ENCODE measurements at places on chromosomes 1 and 21.

GRCh38 chr1:186244825-186245224 lies 130.2 kb downstream of the TPR start:
- no peak for DNase-seq

DNA sequence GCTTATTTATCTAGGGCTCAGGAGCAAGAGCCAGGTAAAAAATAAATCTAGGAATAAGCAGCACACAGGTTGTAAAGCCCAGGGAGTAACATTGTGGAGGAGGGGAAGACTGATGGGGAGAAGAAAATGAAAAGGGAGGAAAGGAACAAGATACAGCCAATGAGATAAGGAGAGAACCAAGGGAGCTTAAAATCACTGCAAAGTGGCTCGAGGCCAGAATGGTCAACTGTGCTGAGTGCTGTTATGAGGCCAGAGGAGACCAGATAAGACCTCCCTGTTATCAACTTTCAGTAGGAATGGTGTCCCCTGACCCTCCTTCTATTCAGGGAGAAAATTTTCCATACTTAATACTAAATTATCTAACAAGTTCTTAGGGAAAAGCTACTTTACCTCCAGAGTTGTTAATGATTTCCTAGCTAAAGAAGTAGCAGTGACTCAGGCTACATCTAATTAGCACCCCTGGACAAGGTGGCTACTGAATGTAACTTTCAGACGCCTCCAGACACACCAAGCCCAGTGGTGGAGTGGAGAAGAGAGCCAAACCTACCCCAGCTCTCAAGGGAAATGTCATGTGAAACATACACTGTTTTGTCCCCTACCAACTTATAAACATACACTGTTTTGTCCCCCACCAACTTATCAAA lies 25.5 kb downstream of the ENAH start:
- no peak for DNase-seq

GRCh38 chr21:46049890-46050667 lies 47.8 kb upstream of the COL6A2 start:
- DNase-seq = no peak

- DNase-seq = no peak
Observed at GRCh38 chr1:72366466-72366865, 84.1 kb upstream of the NEGR1 start.

- DNase-seq = no peak
Observed at GRCh38 chr1:214471458-214471857, 79.9 kb downstream of the PTPN14 start.

GRCh38 chr1:10717296-10718082 lies 79.0 kb downstream of the CASZ1 start:
- no peak for DNase-seq

- DNase-seq = no peak
Observed at GRCh38 chr1:170198584-170198983, 52.8 kb downstream of the NTMT2 start.

- DNase-seq = no peak
Observed at GRCh38 chr1:172960019-172960418, 90.7 kb downstream of the TNFSF18 start.

- no peak for DNase-seq
Observed at GRCh38 chr21:44292812-44293195, 7.0 kb upstream of the PFKL start.

DNA sequence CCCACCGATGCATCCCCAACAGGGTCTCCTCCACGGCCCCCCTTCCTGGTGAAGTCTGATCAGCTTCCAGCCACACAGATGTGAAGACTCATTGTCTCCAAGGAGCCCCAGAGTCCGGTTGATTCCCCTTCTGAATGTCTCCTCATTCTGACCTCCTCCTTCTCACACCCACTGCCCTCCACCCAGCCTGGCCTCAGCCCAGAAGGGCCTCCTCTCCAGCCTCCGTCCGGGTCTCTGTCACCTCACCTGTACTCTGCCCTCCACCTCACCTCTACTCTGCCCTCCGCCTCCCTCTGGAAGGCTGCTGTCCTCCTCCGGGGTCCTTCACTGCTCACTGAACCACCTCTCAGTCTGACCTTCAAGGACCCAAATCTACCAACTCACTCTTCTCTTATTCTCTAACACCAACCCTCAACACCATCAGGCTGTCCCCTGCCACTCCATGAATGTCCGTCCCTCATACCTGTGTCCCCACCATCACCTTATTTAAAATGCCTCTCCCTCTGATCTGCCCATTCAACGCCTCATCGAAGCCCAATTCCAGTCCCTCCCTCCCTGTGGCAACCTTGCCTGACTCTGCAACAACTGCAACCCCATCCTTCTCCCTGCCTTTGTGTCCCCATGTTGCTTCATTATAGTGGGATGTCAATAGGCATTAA lies 201.2 kb downstream of the TOMM20 start:
- no peak for DNase-seq

- no peak for DNase-seq
Observed at GRCh38 chr1:159266832-159267231, 35.3 kb upstream of the FCER1A start.

GRCh38 chr1:114388432-114389003 lies 122.5 kb downstream of the TRIM33 start:
- no peak for DNase-seq

DNA sequence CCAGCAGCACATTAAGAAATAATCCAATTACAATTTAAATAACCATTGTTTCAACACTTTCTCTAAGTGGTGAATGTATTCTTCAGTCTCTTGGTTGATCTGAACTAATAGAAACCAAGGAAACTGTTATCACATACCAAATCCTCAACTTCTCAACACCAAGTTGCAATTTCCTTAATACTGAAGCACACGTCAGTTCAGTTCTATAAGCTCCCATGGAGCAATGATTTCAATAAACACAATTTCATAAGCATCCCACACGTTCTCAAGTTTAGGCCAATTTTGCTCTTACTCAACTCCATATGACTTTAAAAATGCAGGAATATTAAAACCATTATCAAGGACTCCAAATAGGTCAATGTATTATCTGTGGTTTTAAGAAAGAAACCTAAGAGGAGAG lies 5.8 kb upstream of the ERG start:
- DNase-seq = no peak

- DNase-seq = no peak
Observed at GRCh38 chr1:153607381-153607780, 5.6 kb downstream of the S100A16 start.

GRCh38 chr1:59410457-59410856 lies 113.6 kb downstream of the FGGY start:
- no peak for DNase-seq

- DNase-seq = no peak
Observed at GRCh38 chr1:37476460-37477197, 2.2 kb downstream of the ZC3H12A start.

DNA sequence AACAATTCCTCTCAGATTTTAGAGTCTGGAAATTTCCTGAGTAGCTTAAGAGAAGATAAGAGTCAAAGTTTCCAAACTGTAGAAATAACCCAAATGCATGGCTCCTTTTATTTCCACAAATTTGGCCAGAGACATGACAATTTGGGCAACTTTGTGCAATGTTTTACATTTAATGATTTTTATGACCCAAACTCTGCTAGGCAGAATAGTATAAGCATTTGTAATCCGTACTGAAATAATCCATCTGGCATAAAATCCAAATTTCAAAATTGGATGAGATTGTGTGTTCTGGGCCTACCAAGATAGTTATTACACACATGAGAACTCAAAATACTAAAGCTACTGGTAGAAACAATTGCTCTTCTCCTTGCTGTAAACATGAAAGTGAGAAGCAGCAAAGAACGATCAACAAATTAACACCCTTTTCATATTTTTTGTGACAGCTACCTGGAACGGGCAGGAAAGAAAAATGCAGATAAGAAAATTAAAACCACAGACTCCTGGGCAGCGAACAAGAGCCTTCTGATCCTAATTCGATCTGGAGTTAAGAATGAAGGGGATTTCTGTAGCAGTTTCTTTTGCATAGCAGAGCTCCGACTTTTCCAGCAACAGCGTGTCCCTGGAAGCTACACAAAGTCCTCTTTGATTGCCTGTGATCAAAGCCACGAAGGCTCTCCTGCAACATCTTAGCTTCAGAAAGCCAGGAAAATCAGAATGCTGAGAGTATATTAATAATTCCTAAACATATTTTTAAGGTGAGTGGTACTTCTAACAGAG lies 191.2 kb downstream of the GRIK1 start:
- no peak for DNase-seq

- DNase-seq = no peak
Observed at GRCh38 chr1:224375059-224375458, 18.4 kb downstream of the CNIH4 start.

DNA sequence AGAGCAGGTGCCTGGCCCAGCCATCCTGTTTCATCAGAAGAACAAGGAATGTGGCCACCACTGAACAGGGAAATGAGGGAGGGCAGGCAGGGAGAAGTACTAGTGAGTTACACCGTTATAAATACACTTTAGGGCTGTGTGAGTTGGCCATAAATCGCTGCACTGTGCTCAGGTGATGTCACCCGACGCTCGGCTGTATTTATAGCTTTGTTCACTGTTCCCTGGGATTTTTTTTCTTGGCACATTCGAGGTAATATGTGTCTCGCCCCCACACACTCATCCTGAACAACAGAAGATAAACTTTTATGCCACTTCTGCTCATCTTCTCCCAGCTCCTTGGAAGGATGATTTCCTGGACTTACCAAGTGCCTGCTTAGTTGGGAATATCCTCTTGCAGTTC lies 9.0 kb upstream of the KIRREL1 start:
- no peak for DNase-seq

DNA sequence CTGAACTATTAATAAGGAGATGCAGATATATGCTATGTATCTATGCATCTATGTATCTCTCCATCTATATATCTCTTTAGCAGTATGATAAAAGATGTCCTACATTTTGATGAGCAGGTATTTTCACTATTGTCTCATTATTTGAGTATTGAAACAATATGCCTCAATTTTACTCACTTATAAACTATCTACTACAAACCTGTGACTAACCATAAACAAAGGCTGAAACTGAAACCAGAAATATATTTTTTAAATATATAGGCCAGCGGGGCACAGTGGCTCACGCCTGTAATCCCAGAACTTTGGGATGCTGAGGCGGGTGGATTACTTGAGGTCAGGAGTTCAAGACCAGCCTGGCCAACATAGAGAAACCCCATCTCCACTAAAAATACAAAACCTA lies 22.0 kb downstream of the EIF4G3 start:
- DNase-seq = no peak

- no peak for DNase-seq
Observed at GRCh38 chr1:87370544-87370943, 41.9 kb downstream of the LMO4 start.

DNA sequence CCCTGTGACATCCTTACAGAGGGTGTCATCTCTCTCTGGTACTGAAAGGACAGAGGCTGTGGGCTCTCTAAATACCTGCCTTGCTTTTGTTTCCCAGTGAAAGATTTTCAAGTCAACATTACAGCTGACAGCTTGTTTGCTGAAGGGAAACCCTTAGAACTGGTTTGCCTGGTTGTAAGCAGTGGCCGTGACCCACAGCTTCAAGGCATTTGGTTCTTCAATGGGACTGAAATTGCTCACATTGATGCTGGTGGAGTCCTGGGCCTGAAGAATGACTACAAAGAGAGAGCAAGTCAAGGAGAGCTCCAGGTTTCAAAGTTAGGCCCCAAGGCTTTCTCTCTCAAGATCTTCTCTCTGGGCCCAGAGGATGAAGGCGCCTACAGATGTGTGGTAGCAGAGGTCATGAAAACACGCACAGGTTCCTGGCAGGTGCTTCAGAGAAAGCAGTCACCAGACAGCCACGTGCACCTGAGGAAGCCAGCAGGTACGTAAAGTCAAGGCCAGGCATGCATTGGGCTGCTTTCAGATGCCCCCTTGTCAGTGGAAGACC lies 11.8 kb downstream of the CD101 start:
- no peak for DNase-seq

GRCh38 chr1:75174031-75174760 lies 40.0 kb downstream of the LHX8 start:
- DNase-seq = no peak

GRCh38 chr1:203549309-203549708 lies 55.4 kb downstream of the OPTC start:
- DNase-seq = no peak

DNA sequence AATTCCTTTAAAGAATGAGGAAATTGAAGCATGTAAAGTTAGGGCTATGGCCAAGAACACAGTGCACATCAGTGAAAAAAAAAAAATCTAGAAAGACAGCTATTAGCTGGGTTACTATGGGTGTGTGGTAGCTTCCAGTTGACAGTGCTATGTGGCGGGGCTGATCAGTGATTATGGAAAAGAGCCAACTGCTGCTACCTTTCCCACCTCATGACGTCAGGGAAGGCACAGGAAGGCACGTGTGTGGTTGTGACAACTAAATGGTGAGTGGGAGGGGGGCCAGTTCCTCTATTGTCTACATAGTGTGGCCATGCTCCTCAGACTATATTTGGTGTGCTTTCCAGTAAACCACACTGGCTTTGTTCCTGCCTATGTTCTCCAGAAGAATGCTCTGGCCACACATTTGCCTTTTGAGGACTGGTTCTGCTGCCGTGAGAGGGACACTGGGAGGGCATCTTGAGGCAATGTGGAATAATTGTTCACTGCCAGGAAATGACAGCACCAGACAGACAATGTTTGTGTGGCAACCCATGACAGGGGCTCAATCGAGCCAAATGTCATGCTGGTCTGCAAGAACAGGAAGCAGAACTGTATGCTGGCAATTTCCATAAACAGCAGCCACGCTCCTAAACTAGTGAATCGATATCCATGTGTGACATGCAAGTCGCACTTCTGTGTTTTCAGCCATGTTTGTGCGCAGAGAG lies 3.0 kb upstream of the SDE2 start:
- peak; percentile 23 for DNase-seq

DNA sequence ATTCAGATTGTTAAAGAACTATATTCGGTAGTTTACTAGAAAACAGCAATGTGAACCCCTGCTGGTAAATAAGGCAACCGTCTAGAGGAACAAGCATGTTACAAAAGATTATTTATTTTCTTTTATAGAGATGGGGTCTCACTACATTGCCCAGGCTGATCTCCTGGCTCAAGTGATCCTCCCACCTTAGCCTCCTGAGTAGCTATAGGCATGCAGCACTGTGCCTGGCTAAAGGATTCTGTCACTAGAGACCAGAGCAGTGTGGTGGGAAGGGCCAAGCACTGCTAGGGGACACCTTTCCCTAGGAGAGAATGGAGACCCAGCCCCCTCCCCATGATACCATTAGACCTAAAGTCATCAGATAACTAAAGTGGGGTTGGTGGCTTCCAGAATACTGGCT lies 28.9 kb downstream of the SLC27A3 start:
- DNase-seq = no peak

Measured in stimulated activated CD8-positive, alpha-beta memory T cell treated with anti-CD3 and anti-CD28 coated beads, Interleukin-7, amount 100 ng/mL, for 1 hour (primary cell).